ENCODE measurements at places on chromosomes 5 and 9.

- no peak for DNase-seq
Measured at GRCh38 chr9:133995012-133995896, 3.1 kb upstream of the VAV2 start.

GRCh38 chr5:176536132-176536901 is 885 bp downstream of the RNF44 start:
- peak; percentile 72 for DNase-seq

DNA sequence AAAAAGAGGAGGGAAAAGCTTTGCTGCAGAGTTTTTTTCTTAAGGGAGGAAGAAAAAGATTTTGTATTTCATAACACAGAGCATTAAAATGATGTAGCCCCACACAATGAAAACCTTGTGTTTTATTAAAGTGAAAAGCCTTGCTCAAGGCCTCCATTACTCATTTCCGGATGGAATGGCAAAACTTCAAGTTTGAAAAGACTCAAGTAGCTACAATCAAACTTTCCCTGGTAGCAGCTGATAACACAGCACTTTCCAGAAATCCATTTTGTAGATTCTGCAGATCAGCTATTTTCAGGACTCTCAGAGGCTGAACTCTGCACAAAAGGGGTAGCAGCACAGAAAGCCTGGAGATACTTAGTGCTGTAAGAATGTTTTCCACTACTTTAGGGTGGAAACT is 374.8 kb downstream of the NFIB start:
- DNase-seq: no peak

DNA sequence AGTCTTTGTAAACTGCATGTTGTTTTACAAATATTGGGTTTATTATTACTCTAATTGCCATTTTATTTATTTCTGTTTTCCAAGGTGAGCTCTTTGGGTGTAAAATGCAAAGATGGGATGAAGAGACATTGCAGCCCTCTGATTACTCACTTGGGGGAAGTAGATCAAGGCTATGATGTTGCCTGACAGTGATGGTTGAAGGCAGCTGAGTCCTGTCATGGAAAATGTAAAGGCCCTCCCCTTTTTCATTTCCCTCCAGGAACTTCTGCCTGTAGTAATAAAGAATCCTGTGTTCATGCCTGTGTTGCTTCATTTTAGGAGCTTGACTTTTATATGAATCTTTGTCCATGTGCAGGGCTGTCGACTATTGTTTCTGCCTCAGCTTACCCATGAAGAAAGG is 605.4 kb upstream of the CLINT1 start:
- no peak for DNase-seq

GRCh38 chr5:32018476-32019436 is 155.4 kb downstream of the GOLPH3 start:
- DNase-seq: no peak

- peak; percentile 20 for DNase-seq
Measured at GRCh38 chr5:139637438-139638089, 10.6 kb upstream of the CXXC5 start.

GRCh38 chr5:105207066-105207465 is 1644.5 kb upstream of the NUDT12 start:
- DNase-seq: no peak

- no peak for DNase-seq
Measured at GRCh38 chr5:127416906-127417305, 100.5 kb upstream of the PRRC1 start.

GRCh38 chr5:120306303-120306702 is 157.8 kb upstream of the PRR16 start:
- DNase-seq: no peak

GRCh38 chr9:118170032-118170955 is 466.1 kb downstream of the TLR4 start:
- no peak for DNase-seq

DNA sequence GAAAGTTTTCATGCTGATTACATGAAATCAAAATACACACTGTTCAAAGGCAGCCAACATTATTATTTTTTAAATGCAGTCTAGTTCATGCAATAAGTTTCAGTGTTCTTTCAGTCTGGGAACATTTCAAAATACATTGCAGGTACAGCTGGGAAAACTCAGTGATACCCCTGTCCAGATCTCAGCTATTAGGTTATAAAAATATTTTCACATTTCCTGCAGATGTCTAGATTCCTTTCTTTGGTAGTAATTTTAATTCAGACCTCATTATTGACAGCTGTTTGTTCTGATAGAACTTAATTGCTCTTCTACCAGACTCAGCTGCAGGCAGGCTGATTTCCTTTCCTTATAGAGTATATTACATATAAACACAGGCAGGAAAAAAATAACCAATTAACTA is 556.8 kb upstream of the DMAC1 start:
- no peak for DNase-seq

- no peak for DNase-seq
Measured at GRCh38 chr9:129441852-129442251, 179.0 kb downstream of the C9orf50 start.

DNA sequence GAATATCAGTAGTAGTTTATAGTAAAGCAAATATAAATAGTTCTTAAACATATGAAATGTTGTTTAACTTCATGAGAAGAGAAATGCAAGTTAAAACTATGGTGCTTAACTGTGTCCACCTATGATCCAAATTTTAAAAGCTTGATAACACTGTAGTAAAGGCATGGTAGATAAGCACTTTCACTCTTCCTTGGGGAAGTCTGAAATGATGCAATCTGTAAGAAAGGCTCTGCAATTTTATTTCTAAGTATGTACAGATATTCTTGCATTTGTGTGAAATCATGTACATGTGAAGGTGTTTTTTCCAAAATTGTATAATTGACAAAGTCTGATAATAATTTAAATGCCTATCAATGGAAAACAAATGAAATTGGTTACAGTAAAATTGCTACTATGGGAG is 66.9 kb downstream of the SYK start:
- DNase-seq: no peak

- DNase-seq: no peak
Measured at GRCh38 chr5:16702964-16703363, 86.2 kb upstream of the RETREG1 start.

DNA sequence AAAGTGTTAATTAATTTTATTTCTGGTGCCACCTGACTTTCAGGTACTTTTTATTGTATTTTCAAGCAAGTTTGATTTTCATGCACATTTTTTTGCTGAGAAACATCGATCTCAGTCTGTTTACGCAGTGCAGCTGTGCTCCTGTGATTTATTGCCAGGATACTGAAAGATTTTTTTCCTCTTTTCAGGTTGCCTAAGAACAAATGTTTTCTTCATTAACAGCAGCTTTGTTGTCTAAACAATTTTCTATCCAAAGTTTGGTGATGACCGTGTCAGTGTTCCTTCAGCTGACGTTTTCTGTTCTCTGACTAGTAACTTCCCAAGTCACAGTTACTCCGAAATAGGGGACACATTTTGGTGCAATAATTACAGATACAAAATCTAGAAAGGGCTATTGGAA is 78.1 kb downstream of the VCAN start:
- no peak for DNase-seq

DNA sequence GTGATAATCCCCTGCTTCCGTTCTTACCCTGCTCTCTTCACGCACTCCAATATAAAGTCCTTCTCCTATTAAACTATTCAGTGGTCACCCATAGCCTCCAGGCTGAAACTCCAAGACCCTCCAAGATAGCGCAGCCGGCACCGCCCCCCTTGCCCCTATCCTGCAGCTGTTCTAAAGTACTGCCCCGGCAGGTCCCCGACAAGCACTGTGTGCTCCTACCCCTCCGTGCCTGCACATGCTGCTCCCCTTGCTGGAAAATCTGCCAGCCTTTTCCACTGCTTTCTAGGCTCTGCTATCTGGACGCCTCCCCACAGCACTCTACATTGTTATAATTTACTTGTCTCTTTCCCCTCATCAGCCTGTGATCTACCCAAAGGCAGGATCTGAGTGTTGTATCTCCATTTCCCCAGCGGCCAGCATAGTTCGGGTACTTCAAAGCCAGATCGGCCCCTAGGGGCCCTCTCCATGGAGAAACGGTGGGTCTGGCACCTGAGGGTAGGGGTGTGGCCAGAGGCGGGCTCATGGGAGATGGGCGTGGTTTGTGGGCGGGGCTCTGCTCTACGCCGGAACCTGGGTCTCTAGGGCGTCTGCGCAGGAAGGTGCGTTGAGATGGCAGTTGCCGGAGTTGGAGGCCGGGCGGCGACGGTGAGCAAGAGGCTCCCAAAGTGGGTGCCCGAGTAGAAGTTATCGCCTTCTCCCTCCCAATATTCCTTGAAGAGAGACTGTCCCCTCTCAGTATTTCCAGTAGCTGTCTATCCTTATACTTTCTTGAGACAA is 83.5 kb upstream of the RUSC2 start:
- no peak for DNase-seq

DNA sequence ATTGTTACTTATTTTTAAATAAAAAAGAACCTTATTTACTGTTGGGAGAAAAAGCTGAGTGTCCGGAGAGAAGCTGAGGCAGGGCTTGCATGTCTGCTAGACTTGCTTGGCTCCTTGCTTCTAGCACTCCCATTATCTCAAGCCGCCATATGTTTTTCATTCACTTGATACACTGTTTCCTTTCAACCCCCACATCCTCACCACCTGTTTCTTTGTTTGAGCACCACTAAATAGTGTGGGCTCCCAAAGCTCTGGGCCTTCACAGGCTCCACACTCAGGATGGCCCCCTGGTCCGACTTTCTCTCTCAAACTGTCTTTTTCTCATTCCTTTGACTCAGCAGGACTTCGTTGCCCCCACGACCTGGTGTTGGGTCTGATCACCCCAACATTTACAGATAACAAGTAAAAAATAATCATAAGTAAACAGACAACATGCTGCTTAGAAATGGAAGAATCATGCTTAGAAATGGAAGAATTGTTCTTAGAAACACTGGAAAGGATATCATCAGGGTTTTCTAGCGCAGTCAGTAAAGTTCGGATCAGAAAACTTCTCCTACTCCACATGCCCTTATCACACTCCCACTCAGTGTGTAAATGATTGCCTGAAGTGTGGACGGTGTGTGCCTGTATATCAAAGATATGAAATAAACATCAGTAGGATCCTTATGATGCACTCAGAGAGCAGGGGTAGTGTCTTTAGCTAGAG is 58.5 kb downstream of the APTX start:
- no peak for DNase-seq

- no peak for DNase-seq
Measured at GRCh38 chr5:55176176-55176818, 3.3 kb upstream of the CDC20B start.

DNA sequence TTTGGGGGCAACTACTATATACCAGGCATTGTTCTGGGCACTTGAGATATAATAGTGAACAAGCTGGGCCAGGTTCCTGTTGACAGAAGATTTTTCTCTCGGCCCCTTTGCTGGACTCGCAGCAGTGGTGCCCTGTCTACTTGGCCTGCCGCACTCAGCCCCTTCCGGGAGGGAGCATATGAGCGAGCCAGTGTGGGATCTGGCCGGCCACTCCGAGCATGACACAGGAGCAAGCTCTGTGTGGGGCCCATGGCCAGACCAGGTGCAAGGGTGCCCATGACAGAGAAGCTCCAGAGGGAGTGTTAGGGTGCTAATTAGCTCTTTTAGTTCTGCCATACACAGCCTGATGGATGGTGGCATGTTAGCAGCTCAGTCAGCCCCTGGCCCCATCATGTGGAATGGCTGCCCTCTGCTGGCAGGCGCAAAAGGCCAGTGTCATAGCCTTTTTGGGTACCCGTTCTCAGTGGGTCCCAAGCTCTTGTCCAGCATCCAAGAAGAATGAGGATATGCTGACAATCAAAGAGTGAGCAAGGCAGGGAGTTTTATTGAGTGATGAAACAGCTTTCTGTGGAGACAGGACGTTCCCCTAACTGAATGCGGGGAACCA is 9.3 kb upstream of the KIF4B start:
- DNase-seq: no peak

- DNase-seq: no peak
Measured at GRCh38 chr9:37034305-37034937, 353 bp upstream of the PAX5 start.

- DNase-seq: no peak
Measured at GRCh38 chr5:131193106-131193505, 22.4 kb downstream of the LYRM7 start.

DNA sequence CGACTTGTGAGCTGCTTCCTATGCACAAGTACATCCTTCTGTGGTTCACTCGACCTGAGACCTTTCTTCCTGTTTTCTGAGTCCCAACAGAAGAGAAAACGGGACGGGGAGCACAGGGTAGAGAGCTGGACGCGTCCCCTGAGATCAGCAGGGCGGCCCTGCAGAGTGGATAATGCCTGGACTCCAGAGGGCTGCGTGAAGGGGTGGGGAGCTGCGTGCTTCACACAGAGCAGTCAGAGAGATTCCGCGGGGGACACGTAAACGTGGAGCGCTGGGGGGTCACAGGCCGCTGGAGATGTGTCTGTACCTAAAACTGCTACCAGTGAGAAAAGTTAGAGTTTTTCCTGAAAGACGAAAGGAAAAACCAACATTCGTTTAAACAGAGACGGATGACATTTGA is 46.3 kb downstream of the HSD17B3 start:
- no peak for DNase-seq

DNA sequence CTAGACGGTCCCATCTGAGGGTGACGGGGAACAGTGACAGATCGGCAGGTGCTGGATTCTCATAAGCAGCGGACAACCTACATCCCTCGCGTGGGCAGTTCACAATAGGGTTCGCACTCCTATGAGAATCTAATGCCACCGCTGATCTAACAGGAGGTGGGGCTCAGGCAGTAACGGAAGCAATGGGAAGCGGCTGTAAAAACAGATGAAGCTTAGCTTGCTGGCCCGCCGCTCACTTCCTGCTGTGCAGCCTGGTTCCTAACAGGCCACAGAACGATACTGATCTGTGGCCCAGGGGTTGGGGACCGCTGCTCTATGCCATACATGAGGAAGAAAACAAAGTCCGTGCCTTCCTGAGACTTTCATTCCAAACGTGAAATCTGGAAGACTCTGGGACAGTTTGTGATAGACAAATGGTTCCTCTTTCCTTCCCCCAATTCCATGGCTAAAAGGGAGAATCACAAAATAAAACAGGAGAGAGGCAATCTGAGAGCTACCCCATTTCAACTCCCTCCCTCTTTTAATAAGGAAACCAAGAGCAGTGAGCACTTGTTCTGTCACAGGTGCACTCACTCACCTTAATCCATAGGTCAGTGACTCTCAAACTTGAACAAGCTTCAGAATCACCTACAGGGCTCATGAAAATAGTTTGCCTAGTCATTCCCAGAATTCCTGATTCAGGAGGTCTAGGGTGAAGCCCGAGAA is 12.1 kb downstream of the PDCL start:
- peak; percentile 19 for DNase-seq

DNA sequence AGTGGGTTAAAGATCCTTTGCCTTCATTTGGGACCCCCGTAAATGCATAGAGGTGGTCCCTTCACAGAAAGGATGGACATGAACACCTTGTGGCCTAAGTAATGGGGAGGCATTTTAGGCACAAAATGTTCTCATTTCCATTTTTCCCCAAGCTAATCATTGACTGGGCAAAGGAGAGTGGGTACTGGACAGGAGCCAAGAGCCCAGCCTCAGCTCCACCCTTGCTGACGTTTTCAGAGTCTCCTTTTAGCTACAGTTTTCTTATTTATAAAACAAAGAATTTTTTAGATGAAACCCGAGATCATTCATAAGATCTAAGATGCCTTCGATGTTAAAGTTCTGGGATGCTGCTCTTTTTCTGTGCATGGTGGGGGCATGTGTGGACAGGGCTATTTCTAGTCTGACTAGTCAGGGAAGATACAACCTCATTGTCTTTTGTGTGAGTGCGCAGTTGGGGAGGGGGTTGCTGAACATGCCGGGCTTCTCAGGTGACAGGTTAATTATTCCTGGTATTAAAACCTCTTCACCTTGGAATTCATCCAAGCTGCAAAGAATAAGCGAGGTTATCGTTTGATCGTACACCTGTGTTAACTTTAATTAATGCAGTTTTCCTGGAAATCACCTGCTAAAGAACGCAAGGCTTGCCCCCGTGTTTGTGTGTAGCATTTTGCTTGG is 48.4 kb downstream of the ADAMTS16 start:
- no peak for DNase-seq

- DNase-seq: no peak
Measured at GRCh38 chr9:14348373-14349145, 34.6 kb upstream of the NFIB start.
